COLO829 (cell line): ENCODE measurements at places on chromosomes 11 and 22.

GRCh38 chr11:37630866-37631265 lies 1032.8 kb upstream of the RAG2 start:
- no peak for DNase-seq

- no peak for DNase-seq
Observed at GRCh38 chr11:127395034-127395433, 394.5 kb upstream of the KIRREL3 start.

- DNase-seq: no peak
Observed at GRCh38 chr11:125667151-125667550, 13.5 kb downstream of the ACRV1 start.

DNA sequence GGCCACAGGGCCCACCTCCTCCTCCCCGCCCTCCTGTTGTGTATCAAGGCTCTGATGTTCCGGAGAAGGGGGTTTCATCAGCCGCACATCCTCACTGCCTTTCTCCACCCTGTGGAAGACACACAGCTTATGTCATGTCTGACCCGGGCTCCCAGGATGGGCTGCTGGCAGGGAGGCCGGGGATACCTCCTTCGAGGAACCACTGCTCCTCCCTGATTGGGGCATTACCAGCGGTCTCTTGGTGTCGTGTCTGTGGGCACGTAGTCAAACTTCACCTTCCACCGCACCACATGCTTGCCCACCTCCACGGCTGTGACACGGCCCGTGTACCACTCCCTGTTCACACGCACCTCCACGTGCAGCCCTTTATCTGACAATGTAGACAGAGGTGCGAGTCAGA lies 35.9 kb downstream of the MORC2 start:
- DNase-seq: no peak

GRCh38 chr22:19057999-19058491 lies 64.2 kb downstream of the DGCR2 start:
- no peak for DNase-seq

GRCh38 chr11:91536366-91536765 lies 688.3 kb upstream of the FAT3 start:
- no peak for DNase-seq

DNA sequence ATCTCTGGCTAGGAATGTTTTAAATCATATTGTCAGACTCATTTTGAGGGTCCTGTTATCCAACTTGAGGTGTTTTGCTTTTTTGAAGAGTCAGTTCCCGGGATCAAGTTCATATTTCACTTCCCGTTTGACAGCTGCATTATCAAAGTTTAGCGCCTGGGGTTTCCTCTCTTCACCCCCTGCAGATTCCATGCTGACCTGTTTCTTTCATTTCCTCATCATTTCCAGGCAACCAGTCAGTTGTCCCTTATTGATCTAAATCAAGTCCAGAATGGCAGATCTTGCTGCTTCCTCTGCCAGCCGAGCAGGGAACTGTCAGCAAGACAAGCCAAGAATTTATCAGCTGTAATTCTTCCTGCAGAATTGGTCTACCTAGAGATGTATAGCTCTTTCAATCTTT lies 197.6 kb upstream of the SYN3 start:
- no peak for DNase-seq

DNA sequence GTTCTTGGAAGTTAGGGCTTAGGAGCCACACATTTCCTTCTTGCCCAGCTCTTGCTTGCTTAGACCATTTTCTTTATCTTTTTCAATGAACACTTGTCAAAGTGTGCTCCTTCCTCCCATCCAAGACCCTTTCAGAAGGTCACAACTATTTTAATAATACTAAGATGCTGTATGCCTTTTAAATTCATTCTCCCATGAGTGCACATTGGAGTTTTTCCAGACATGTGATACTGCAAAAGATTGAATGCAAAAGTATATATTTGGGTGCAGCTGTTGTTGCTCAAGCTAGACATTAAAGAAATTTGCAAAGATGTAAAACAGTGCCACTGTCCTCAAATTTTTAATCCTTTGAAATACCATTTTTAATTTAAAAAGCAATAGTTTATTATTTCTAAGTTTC lies 69.3 kb upstream of the TNRC6B start:
- DNase-seq: no peak

DNA sequence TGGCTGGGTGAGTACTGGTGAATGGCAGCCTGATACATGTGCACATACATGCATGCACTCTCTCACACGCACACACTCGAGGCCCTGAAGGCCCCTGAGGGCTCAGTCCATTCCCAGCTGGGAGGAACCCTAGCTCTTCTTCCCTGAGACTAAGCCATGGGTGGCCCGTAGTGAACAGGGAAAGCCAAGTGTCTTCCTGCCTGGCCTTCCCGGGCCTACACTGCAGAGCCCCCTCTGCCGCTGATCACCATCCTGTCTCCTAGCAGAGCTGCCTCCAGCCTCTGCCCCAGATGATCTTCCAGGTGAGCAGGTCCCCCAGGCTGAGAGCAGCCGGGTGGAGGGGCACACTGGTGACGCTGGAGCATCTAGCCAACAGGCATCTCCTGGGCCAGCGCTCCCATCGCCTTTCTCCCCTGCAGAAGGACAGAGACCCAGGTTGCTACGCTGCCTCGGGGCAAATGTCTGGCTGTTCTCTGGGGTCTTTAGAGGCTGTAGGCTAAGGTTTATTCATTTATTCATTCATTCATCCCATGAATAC lies 57.3 kb downstream of the CD82 start:
- DNase-seq: no peak

- no peak for DNase-seq
Observed at GRCh38 chr11:122556605-122557004, 98.9 kb upstream of the UBASH3B start.

- no peak for DNase-seq
Observed at GRCh38 chr11:130269326-130269943, 45.3 kb downstream of the ZBTB44 start.

GRCh38 chr22:47295226-47295901 lies 532.9 kb downstream of the TBC1D22A start:
- no peak for DNase-seq

- no peak for DNase-seq
Observed at GRCh38 chr22:20799449-20799848, 25.5 kb downstream of the SERPIND1 start.

DNA sequence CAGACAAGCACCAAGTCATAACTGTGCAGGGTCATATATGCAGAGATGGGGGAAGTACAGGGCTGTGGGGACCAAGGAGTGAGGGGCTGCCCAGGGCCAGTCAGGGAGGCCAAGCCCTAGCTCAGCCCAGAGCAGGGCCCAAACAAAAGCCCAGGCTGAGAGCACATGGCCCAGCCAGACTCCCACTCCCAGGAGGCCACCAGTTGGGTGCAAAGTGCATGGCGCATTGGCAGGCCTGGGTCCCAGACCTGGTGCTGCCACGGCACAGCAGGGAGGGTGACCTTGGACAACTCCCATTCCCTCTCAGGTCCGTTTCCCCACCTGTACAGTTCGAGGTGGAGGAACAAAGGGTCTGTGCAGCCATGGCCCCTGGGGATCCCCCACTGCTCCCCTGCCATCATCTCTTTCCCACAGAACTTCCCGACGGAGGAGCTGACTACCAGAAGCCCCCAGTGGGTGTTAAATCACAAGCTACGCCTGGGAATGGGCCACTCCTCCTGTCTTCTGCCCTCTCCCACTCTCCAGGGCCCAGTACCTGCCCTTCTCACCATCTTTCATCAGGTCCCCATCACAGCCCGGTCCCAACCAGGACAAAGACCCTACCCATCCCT lies 608 bp downstream of the NIPSNAP1 start:
- no peak for DNase-seq

GRCh38 chr11:100876815-100877520 lies 189.9 kb downstream of the ARHGAP42 start:
- peak; percentile 18 for DNase-seq

GRCh38 chr22:19122752-19123492 lies 710 bp upstream of the DGCR2 start:
- no peak for DNase-seq

- peak; percentile 6 for DNase-seq
Observed at GRCh38 chr11:94638902-94639373, 71.8 kb downstream of the PIWIL4 start.

GRCh38 chr22:27399161-27399560 lies 402.4 kb downstream of the MN1 start:
- DNase-seq: no peak

GRCh38 chr11:111736621-111737443 lies 29.4 kb downstream of the PPP2R1B start:
- no peak for DNase-seq

DNA sequence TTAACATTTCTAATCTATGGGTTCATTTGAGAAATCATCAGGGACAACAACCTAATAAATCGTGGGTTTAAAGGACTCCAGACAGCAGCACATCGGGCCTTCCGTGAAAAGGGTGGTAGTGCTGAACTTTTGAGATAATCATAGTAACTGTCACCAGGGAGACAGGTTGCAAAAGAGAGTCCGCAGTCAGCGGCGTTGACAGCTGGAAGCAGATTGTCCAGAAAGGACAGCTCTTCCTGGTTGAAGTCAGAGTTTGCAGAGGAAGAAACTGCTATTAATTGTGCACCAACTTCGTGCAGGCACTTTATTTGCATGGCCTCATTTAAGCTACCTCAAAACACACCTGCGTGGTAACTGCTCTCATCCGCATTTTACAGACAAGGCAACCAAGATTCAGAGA lies 20.5 kb upstream of the ISX start:
- no peak for DNase-seq

DNA sequence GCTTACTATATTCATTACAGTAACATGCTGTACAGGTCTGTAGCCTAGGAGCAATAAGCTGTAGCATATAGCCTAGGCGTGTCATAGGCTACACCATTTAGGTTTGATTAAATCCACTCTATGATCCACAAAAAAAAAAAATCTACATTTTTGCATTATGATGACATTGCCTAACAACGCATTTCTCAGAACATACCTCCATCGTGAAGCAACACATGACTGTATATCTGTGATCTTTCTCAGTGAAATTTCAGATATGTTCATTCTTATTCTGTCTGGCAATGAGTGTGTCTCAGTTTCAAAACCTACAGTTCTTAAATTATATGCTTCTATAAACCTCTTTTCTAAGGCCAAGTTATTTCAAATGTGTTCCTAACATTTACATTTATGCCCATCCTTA lies 140.3 kb downstream of the CADM1 start:
- DNase-seq: no peak

- no peak for DNase-seq
Observed at GRCh38 chr11:95780544-95780943, 9.0 kb downstream of the FAM76B start.

- DNase-seq: no peak
Observed at GRCh38 chr11:131228378-131228777, 142.0 kb upstream of the NTM start.

DNA sequence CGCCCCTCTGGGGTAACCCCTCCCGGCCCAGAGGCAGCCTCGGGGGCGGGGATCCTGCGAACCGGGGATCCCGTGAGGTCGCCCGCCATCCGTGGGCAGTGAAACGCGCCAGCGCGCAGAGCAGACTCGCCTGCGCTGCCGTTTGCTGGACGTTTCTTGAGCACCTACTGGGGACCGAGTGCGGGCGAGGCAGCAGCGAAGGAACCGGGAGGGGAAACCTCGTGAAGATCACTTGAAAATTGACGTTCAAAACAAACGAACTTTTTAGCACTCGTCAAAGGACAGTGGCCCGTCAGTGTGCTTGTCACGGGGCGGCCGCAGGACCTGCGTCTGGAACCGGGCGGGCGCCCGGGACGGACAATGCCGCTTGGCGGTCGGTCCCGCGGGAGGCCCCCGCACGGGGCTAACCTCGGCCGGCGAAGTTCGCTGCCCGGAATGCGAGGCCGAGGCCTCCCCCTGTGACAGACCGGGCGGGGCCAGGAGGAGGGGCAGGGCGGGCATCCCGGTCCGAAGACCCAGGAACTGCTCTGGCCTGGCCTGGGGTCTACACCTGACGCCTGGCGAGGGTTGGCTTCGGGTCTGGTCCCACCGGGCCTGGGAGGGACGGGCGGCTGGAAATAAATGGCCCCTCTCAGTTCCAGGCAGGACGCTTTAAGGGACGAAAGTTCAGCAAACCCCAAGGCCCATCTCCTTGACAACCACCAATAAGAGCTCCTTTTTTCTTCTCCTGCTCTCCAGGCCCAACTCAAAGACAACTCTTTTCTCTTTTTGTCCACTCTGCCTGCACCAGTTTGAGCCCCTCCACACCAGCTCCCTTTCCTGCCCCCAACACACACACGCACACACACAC lies 723 bp upstream of the SCUBE1 start:
- DNase-seq: no peak

DNA sequence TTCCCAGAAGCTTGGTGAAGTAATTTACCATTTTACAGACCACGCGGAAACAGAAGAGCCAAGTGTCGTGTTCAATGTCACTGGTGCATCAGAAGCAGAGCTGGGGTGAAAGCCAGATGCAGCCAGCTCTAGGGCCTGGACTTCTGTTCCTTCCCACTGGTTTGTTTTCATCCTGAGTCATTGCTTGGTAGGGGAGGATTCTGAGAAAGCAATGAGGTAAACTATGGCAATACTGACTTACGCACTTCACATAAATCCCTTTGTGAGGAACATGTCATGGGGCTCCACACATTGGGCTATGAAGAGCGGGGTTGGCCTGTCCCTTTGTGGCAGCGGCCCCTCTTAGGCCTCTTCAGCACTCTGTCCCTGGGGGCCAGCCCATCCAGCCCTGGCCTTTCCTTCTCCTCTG lies 52.4 kb upstream of the RBFOX2 start:
- no peak for DNase-seq

DNA sequence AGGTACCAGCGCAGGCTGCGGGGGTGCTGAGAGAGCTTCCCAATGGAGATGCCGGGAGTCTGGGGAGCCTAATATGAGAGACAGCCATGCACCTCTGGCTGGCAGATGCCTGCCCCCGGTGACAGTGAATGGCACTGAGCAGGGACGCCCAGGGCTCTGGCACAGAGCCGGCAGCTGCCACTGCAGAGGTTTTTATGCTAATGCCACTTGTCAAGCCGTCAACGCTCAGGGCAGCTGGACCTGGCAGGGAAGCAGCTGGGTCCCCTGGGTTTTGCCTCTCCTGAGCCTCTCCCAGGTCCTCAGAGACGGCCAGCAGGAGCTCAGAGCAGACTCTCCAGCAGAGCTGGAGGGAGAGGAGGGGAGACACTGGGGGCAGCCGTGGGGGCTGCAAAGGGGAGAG lies 573.6 kb downstream of the BUD13 start:
- no peak for DNase-seq

DNA sequence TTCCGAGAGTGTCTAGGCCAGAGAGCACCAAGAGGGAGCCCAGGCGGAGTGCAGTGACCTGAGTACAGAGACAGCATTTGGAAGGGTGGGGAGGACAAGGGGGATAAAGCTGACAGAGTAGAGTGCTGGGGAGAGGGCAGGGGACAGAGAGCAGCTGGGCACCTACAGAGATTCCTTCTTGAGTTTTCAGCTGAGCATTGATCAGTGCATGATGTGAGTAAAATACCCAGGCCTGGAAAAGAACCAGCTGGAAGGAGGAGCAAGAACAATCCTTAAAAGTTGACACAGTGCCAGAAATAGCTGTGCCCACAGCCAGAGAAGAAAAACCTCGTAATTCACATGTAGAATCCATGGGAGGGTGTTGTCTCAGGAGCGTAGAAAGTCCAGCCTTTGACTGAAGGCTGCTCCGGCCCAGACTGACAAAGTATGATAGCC lies 33.9 kb upstream of the PANX2 start:
- DNase-seq: peak; percentile 27

DNA sequence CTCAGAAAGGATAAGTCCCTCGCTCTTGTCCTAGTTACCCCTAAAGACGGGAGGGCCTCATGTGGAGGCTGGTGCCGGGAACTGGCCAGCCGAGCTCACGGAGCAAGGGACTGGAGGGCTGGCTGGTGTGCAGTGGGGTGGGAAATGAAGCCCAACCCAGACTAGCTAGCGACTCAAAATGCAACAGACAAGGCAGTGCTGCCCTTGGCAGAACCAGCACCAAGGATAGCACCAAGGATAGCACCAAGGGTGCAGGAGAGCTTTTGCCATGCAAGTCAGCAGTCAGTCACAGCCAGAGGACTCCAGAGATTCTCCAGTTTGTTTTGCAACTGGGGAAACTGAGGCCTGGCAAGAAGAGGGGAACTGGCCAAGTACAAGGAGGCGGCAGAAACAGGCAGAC lies 6.5 kb upstream of the BATF2 start:
- no peak for DNase-seq
